ENCODE measurements at places on chromosomes 2 and 18. TPM values are rescaled to one million over a fixed set of nuclear protein-coding genes. Genes with fewer than 3 reads are reported as not detected.

NT5C1B gene
- not detected for total RNA-seq

FBXO41 gene
- 0.38 TPM for total RNA-seq

ERMN gene
- total RNA-seq, result 0.28 TPM

PRKAG3 gene
- under 0.01 TPM for total RNA-seq

VWA3B gene
- total RNA-seq, result not detected

SPATA3 gene
- not detected for total RNA-seq

CRYBA2 gene
- not detected for total RNA-seq

TMEM87B gene
- 53.0 TPM for total RNA-seq

NYAP2 gene
- total RNA-seq, result not detected

FEV gene
- total RNA-seq, result not detected

TSHZ1 gene
- total RNA-seq, result 2.3 TPM

PRSS56 gene
- not detected for total RNA-seq

DSC3 gene
- total RNA-seq, result under 0.01 TPM

SPC25 gene
- total RNA-seq, result 8.6 TPM

RASGRP3 gene
- total RNA-seq, result 2.5 TPM

CYP27C1 gene
- not detected for total RNA-seq

RAB12 gene
- 76.4 TPM for total RNA-seq

CDKL4 gene
- 11.8 TPM for total RNA-seq

TXNDC2 gene
- total RNA-seq, result not detected

NXPH2 gene
- total RNA-seq, result 0.28 TPM

ITPRIPL1 gene
- 1.1 TPM for total RNA-seq

IL1B gene
- total RNA-seq, result 229 TPM

CD302 gene
- total RNA-seq, result 5.4 TPM

EPG5 gene
- 58.5 TPM for total RNA-seq

CD8B2 gene
- not detected for total RNA-seq

RFTN2 gene
- 0.58 TPM for total RNA-seq

SFTPB gene
- not detected for total RNA-seq

ACMSD gene
- total RNA-seq, result 0.28 TPM

GKN2 gene
- total RNA-seq, result not detected

SERPINB11 gene
- not detected for total RNA-seq

CFAP221 gene
- total RNA-seq, result under 0.01 TPM

INPP4A gene
- total RNA-seq, result 25.4 TPM

KCNJ3 gene
- total RNA-seq, result not detected

ANKRD29 gene
- total RNA-seq, result 3.9 TPM

IL1RL2 gene
- total RNA-seq, result 1.7 TPM

ALPG gene
- total RNA-seq, result not detected

NOTO gene
- not detected for total RNA-seq

DLX2 gene
- 0.96 TPM for total RNA-seq

FAM98A gene
- total RNA-seq, result 65.9 TPM

TCF7L1 gene
- 2.3 TPM for total RNA-seq

SLC30A3 gene
- under 0.01 TPM for total RNA-seq

IL37 gene
- not detected for total RNA-seq

ARL6IP6 gene
- total RNA-seq, result 18.9 TPM

MOCOS gene
- 2.9 TPM for total RNA-seq
